ENCODE measurements at places on chromosomes 3 and 15.

GRCh38 chr3:81643721-81644120 lies 117.7 kb downstream of the GBE1 start:
- DNase-seq = no peak

- DNase-seq = no peak
Measured at GRCh38 chr3:61666615-61667330, 105.4 kb downstream of the PTPRG start.

- DNase-seq = no peak
Measured at GRCh38 chr3:16423947-16424673, 89.4 kb downstream of the RFTN1 start.

GRCh38 chr3:123147754-123148535 lies 53.8 kb upstream of the SEC22A start:
- no peak for DNase-seq

DNA sequence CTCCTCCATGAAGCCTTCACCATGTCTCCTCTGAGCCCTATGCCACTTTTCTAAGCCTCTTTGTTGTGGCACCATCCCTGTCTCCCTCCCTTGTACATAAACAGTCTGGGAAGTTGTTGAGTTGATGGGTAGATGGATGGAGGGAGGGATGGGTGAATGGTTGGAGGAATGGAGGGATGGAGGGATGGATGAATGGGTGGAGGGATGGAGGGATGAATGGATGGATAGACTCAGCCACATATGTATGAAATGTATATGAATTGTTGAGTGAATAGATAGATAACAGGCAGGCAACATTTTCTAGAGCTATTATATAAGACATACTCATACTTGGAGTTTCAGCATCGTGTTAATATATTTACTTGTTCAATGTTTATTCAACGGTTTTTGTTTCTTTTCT lies 58.3 kb upstream of the HES1 start:
- no peak for DNase-seq

DNA sequence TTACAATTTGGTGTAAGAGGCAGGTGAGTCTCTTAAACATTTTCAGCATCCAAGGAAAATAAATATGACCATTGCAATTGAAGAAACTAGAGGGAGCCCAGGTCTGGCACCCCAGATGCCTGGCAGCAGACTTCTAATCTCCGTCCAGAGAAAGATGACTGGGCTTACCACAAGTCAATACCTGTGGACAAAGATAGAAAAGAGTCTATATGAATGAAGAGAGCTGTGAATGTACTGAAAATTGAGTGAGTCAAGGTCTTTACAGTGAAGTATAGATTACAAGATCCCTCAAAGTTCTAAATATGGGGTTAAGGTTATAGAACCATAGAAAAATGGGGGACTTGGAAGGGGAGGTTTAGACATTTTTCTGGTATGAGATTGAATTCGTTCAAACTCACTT lies 827.4 kb upstream of the NR2F2 start:
- DNase-seq = no peak

DNA sequence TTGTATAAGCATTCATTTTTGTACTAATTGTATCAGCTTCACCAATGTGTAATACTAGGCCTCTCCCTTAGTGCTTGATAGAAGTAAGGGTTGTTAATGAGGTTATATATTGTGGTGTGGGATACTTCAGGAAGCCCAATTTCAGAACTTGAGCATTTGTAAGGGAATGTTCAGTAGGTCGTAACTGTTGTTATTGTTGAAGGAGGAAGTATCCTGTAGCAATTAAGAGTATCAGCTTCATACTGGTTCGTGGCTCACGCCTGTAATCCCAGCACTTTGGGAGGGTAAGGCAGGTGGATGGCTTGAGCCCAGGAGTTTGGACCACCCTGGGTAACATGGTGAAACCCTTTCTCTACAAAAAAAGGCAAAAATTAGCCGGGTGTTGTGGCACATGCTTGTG lies 30.6 kb downstream of the IQGAP1 start:
- DNase-seq = no peak

- DNase-seq = peak; percentile 67
Measured at GRCh38 chr3:178385280-178385952, 150.8 kb upstream of the KCNMB2 start.

- no peak for DNase-seq
Measured at GRCh38 chr15:39031596-39031995, 467.0 kb upstream of the RASGRP1 start.

GRCh38 chr3:134361162-134361835 lies 12.9 kb downstream of the AMOTL2 start:
- DNase-seq = no peak

- DNase-seq = no peak
Measured at GRCh38 chr15:58240191-58240932, 102.2 kb downstream of the AQP9 start.

- DNase-seq = no peak
Measured at GRCh38 chr15:35289024-35289617, 204.0 kb upstream of the NANOGP8 start.

- no peak for DNase-seq
Measured at GRCh38 chr15:50330921-50331320, 24.1 kb downstream of the GABPB1 start.

DNA sequence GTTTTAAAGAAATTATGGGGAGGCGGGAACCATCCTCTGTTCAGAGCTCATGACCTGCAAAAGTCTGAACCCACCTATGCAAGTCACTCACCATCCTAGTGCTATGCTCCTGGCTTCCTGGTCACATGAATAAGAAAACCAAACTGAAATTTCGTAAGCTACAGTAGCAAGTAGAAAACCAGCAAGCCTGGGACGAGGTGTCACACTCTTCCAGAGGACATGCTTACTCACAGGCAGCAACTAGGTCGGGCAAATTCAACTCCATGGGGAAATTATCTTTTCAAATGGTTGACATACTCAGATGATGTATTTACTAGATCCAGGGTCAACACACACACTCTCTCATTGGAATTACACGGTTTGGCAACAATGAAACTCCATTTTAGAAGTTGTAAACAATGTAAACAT lies 31.3 kb downstream of the LDHAL6B start:
- no peak for DNase-seq

DNA sequence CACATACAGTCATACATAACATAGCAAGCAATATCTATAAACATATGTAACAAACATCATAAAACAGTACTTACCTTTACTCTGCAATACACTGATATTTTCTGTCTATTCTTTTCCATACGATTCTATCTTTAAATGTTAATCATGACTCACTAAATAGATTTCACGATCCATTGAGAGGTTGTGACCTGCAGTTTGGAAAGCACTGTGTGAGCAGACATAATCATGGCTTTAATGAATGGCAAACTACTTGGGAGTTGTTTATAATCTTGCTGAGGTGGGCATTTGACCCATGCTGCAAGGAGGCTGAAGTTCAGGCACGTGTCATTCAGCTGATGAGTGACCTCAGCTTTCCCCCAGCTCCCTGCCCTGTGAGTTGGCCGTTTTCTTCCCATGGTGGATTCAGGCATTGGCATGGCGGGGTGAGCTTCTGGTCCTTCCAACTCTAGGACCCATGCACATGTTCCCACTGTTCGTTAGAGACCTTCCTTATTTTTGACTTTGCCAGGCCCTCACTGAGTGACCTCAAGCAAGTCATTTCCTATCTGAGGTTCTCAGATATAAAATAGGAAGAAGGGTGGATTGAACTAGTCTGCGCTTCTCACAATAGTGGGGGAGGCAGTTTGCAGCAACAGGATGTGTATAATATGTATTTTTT lies 41.7 kb downstream of the PAQR5 start:
- DNase-seq = no peak

- DNase-seq = no peak
Measured at GRCh38 chr3:65094723-65095122, 406.9 kb upstream of the ADAMTS9 start.

GRCh38 chr15:85752491-85752961 lies 42.2 kb downstream of the KLHL25 start:
- DNase-seq = no peak

DNA sequence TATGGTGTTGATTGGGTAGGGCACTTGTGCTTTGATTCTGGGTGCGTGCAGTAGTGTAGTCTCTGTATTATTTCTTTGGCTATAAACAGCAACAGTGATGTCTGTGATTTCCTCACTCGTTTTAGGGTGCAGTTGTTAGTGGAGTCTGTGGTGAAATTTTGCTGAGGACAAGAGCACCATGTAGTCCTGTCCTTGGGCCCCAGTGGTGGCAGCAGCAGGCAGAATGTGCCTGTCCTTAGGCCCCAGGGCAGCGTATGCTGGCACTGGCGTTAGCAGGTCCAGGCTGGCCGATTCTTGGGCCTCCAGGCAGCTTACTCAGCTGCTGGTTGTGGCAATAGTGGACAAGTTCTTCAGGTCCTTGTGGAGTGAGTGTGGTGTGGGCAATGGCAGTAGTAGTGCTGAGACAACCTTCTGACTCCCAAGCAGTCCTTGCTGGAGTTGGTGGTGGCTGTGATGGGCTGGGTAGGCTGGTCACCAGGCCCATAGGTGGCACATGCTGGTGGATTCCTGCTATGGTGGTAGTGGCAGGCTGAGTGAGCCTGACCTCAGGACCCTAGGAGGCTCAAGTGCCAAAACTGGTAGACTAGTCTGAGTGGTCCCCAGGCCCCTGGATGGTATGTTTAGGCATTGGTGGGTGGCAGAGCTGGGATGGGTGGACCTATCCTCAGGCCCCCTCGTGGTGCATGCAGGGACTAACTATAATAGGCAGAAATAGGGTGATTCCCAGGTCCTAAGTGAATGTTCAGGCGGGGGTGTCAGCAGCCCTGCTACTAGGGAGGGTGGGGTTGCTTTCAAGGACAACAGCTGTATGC lies 56.3 kb downstream of the TNFAIP8L3 start:
- no peak for DNase-seq

GRCh38 chr15:70505936-70506912 lies 257.1 kb downstream of the UACA start:
- DNase-seq = no peak

- DNase-seq = no peak
Measured at GRCh38 chr3:31790193-31791089, 190.6 kb downstream of the OSBPL10 start.

- DNase-seq = no peak
Measured at GRCh38 chr15:58462547-58462946, 30.8 kb downstream of the LIPC start.

GRCh38 chr3:100010087-100010417 lies 104.2 kb downstream of the FILIP1L start:
- DNase-seq = no peak

DNA sequence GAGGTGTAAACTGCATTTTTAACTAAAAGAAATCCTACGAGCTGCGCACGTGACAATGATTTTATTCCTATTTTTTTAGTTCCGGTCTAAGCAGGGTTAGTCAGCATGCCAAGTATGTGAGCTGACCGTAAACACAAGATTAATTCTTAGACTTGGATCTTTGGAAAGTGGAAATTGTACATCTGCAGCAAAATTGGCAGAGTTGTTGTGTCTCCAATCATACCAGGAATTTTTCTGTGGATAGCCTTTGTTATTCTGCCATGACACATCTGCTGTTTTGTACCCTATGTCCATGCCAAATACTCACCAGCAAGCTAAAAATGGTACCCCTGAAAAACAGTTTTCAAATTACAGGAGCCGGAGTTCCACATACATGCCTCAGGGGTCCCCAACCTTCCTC lies 562.5 kb downstream of the UNC13C start:
- no peak for DNase-seq

Data from hippocampal formation (tissue), 2 donors.